Spleen (tissue), 13 donors: ENCODE measurements at places on chromosomes 7 and 10. TPM values are rescaled to one million over a fixed set of nuclear protein-coding genes. Genes with fewer than 3 reads are reported as not detected.

DNA sequence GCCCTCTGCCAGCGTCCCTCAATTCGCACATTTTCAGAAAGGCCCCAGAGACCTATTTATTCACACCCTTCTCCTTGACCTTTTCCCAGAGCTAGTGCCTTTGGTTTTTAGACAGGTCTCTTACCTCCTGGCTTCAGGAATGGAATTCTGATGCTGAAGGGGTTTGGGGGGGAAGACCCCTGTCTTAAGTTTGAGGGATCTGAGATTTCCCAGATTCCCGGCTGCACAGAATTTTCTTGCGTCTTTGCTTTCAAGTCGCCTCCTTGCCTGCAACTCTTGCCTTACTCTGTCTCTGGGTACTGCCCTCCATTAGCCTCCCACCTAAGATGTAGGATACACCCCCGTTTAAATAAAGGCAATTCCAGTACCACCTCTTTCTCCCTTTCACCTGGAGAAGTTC is 1.9 kb downstream of the GATA3 start:
- no peak for DNase-seq

- no peak for DNase-seq
Observed at GRCh38 chr7:55387062-55387965, 22.2 kb downstream of the LANCL2 start.

DNA sequence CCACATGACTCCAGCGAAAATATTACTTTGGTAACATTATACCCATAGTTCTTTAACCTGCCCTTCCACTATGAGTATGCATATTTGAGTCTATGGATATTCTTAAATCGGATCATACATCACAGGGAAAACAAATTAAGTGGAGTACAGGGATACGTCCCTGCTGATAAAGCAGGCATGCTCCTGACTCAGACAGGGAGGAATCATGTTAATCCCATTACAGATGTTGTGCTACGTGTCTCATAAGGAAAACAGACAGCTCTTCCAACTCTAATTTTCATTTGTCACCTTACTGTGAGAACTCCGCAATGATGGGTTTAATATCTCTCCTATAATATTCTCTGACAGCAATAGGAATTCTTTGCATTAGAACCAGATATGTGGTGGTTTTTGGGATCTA is 469.5 kb upstream of the POM121L12 start:
- DNase-seq = no peak

DNA sequence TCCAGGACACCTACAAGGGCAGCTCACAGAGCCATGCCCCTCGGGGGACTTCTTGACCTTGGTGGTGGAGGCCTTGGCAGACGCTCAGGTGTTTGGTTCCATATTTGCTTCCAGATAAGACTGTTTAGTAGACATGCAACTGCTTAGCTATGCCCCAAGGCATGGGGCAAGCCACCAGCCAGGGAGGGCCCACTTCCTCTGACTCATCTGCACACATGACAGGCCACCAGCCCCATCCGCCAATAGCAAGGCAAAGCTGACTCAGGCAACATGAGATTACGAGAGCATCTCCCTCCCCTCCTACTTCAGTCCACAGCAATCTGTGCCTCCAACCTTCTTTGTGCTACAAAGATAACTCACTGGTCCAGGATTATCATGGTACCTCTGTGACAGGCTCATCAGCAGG is 54.9 kb downstream of the KCNMA1 start:
- no peak for DNase-seq

- DNase-seq = no peak
Observed at GRCh38 chr7:134690016-134690415, 43.4 kb downstream of the BPGM start.

DNA sequence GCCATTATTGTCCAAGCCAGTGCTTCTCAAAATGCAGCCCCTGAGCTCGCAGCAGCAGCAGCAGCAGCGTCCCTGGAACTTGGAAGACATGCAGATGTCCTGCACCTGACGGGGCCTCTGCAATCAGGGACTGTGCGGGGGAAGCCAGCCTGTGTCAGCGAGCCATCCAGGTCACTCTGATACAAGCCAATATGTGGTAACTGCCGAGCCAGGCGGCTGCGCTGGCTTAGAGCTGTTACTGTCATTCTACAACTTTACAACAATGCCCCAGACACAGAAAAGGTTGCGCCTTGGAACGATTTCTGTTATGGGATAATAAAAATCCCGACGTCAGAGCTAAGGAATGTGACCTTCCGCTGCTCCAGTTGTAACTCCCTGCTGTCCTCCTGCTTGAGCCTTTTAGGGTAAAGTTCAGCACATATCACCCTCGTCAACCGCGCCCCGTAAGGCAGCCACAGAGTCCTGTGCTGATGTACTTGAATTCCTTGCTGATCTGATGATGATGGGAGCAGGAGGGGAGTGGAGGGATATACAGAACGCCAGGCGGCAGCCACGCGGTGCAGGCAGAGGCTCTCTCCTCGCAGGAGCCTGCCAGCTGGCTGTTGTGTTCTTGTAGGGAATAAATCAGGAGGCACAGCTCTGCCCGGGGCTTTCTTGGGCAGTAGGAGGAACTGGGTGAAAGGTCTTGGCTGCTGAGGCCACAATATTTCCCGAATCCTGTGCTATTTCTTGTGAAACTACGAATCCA is 20.0 kb upstream of the CRYGN start:
- DNase-seq = no peak

DNA sequence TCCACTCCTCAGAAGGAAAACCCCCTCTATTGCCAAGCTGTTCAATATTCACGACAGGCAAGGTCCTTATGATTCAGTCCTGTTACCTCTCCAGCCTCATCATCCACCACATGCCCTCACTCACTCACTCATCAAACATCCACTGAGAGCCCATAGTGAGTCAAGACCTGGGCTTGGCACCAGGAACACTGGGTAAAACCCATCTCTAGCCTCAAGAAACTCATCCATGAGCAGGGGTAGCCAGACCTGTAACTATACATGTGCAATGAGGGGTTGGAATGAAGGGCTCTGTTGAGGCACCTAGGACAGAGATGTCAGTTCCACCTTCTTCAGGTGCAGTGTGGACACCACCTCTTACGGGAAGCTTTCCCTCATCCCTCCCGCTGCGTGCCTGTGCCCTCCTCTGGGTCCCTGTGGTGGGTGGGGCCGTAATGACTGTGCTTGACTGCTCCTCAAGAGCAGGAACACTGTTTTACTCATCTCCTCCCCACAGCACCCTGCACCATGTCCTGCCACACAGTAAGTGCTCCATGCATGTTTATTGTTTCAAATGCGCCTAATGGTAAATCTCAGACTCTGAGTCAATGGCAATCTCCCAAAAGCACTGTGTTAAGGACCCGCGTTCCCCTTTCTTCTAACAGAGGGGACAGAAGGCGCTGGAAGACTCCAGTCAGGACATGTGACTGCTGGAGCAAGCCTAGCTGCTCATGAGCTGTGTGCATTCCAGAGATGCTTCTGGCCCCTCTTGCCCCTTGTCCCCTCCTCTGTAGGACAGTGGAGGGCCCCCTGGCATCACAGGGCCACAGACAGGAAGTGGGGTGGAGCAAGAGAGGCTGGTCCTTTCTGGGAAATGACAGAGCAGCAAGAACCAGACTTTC is 95.4 kb downstream of the HIPK2 start:
- DNase-seq = no peak

DNA sequence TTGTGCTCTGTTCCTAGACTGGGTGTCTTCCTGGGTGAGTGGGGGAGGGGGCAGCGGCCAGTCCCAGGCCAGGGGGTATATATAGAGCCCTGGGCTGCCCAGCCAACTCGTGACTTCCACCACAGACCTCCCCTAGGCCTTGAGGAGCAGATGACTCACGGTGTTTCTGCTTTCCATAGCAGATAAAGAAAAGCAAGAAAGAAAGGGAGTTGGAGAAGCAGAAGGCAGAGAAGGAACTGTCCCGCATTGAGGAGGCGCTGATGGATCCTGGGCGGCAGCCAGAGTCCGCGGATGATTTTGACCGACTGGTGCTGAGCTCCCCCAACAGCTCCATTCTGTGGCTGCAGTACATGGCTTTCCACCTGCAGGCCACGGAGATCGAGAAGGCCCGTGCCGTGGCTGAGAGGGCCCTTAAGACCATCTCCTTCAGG is 10.1 kb downstream of the CALHM2 start:
- DNase-seq = no peak

GRCh38 chr7:158473221-158473620 is 114.4 kb downstream of the PTPRN2 start:
- DNase-seq = no peak

Gene DYDC1
- total RNA-seq = not detected
